Left renal pelvis (tissue), 4 donors: ENCODE measurements at places on chromosomes 11 and 22. TPM values are rescaled to one million over a fixed set of nuclear protein-coding genes. Genes with fewer than 3 reads are reported as not detected.
A peak's percentile ranks its signal among the peaks of the same experiment; 100 is the strongest.

The BARX2 gene
- 0.62 TPM for polyA plus RNA-seq

The TSGA10IP gene
- polyA plus RNA-seq, result not detected

The MFNG gene
- 9.8 TPM for polyA plus RNA-seq

The PRG3 gene
- 0.41 TPM for polyA plus RNA-seq

The SNX32 gene
- polyA plus RNA-seq, result 3.3 TPM

The OR4A16 gene
- not detected for polyA plus RNA-seq

The OR10D3 gene
- polyA plus RNA-seq, result not detected

DNA sequence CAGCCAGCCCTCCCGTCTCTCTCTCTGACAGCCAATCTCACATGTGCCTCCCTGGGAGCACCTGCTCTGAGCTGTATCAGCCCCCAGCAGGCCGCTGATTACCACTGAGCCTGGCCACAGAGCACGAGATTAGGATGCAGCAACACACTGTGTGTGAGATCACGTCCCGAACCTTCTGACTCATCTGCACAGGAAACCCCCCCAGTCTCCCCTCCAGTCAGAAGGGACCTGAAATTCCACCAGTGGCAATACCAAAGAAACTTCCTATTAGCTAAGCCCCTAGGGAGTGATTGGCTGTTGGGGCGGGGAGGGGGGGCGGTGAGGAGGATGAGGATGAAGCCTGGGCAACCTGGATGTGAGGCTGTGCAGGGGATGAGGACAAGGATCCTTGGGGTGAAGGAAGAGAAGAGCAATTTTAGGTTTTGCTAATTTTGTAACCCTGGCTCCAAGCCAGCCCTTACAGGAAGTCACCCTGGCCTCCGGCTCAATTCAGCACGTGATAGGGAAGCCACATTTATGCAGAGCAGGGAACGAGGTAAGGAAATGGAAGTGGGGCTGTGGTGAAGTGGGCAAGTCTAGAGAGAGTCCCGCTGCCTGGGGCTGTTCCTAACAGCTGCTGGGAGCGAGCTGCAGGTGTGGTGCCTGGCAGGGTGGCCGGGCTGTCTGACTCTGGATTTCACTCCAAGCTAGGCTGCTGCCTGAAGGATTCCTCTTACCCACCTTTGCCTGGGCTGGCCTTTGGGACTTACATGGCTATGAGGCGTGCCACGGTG is 1.9 kb downstream of the SLC43A3 start:
- peak; percentile 10 for DNase-seq

- DNase-seq, result no peak
Measured at GRCh38 chr11:113401718-113402117, 14.1 kb downstream of the ANKK1 start.

DNA sequence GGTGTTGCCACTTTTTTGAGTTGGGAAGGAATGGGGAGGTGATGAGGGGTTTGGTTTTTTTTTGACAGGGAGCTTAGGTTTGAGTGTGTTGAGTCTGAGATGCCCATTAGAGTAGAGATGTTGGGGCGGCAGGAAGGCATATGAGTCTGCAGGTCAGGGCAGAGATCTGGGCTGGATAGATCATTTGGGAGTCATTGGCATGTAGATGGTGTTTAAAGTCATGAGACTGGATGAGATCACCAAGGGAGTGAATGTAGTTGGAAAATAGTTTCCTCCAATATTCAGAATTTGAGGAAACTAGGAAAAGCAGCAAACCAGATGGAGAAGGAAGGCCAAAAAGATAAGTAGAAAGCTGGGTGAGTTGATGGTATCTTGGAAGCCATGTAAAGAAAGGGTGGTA is 2.1 kb upstream of the ANAPC15 start:
- DNase-seq, result no peak

- no peak for DNase-seq
Measured at GRCh38 chr11:81497202-81497804, 1236.4 kb downstream of the FAM181B start.

GRCh38 chr11:61452825-61453224 is 22.9 kb downstream of the SDHAF2 start:
- DNase-seq, result no peak

DNA sequence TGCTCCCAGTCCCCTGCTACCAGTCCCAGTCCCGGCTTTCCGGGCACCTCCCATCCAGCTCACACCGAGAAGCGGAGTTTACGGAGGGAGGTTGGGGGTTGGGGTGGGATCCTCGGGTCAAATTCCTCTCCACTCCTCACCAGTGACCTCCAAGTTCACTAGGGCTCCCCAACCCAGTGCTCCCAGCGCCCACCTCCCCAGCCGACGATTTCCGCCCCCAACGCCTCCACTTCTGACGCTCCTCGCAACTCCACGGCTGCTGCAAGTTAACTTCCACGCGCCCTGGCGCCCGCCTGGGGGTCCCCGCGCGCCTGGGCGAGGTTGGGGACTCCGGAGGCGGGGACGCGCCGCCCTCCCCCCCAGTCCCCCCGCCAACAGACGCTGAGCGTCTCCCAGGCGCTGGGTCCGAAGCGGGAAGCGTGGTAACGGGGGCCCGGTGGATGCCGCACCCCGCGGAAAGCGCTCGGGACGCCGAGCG is 526 bp downstream of the TPST2 start:
- no peak for DNase-seq

- no peak for DNase-seq
Measured at GRCh38 chr11:3341298-3341697, 37.6 kb downstream of the ZNF195 start.

GRCh38 chr11:108877178-108877577 is 212.3 kb downstream of the DDX10 start:
- no peak for DNase-seq

- no peak for DNase-seq
Measured at GRCh38 chr11:107678632-107678971, 33.3 kb downstream of the SLN start.

DNA sequence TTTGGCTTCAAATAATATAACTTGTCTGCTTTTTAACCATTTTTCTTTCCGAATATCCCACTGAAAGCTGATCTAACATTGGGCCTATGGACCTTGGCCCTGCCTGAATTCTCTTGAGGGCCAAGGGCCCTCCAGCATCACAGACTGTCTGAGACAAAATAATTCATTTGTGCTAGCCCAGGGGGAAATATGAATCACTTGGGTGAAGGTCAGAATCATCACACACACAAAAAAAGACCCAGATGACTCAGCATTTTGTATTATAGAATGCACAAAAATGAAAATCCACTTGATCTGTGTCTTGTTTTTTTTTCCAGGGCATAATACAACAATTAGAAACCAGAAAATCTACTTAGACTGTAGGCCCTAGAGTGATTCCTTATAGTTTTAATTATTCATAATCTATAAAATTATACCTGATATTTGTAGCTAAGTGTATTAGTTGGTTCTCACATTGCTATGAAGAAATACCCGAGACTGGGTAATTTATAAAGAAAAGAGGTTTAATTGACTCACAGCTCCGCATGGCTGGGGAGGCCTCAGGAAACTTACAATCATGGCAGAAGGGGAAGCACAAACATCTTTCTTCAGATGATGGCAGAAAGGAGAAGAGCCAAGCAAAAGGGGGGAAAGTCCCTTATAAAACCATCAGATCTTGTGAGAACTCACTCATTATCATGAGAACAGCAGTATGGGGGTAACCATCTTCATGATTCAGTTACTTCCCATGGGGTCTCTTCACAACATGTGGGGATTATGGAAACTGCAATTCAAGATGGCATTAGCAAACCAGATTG is 15.6 kb upstream of the RDX start:
- no peak for DNase-seq

DNA sequence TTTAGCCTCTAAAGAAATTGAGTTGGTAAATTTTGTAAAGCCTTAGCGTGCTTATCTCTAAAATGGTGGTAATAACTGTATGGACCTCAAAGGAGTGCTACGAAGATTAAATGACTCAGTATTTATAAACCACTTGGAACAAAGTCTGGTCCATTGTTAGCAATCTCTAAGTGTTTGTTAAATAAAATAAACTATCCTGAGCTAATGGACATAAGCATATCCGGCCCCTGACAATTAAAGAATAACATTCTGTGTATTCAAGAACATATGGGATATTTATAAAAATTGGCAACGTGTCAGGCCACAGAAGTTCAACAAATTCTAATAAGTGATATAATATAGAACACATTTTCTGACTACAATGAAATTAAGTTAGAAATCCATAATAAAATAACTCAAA is 71.0 kb downstream of the MYEOV start:
- DNase-seq, result no peak

DNA sequence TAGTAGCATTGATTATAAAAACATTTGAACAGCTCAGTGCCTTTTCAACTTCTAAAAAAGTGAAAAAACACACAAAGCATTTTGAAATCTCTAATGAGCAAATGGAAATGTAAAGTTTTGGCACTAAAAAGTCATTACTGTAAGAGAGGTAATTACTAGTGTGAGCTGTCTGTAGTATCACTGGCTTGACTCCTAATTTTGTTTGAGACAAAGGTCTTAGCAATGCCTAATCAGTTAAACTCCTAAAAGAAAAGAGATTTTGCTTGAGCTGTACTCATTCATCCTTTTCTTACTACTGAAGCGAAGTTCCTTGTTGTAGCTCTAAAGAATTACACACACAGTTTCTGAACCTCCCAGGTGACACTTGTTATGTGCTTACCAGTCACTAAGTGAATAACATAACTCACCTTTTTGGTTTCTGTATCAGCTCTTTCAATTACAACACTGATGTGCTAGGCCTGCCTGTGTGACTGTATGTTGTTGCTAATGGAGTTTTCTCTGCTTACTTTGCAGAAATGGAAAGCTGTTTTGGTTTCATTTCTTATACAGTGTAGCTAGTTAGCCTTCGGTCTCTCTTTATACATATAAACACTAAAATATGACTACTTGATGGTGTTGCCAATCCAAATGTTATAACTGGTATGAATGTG is 924.4 kb upstream of the TENM4 start:
- DNase-seq, result no peak

- DNase-seq, result no peak
Measured at GRCh38 chr11:116505298-116506262, 267.2 kb downstream of the BUD13 start.

DNA sequence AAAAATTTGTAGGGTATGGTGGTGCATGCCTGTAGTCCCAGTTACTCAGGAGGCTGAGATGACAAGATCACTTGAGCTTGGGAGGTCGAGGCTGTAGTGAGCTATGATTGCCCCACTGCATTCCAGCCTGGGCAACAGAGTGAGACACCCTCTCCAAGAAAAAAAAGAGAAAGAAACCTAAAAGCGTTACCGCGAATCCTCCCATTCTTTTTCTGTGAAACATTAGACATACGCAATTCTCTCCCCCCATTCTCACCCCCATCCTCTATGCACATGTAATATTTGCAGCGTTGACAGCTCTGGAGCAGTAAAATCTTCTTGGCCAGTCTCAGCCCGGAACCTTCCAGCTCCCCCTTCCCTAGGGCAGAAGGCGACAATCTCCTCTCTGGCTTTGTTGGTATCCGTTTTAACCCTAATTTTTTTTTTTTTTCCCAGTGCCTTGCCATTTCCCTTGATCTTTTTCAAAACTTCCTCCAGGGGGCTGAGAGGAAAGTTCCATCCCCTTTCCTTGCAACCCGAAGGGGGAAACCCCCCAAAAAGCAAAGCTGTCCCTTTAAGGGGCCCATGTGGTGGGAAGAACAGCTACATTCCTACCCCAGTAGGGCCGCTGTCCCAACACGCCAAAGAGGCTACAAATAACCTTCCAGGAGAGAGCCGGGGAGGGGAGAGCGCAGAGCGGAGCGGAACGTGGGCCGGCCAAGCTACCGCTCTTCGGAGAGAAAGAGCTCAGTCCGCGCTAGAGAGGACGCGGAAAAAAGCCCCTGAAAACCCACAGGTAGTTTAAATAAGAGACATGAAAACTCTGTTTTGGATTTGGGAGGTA is 1.9 kb downstream of the LRP4 start:
- DNase-seq, result no peak

DNA sequence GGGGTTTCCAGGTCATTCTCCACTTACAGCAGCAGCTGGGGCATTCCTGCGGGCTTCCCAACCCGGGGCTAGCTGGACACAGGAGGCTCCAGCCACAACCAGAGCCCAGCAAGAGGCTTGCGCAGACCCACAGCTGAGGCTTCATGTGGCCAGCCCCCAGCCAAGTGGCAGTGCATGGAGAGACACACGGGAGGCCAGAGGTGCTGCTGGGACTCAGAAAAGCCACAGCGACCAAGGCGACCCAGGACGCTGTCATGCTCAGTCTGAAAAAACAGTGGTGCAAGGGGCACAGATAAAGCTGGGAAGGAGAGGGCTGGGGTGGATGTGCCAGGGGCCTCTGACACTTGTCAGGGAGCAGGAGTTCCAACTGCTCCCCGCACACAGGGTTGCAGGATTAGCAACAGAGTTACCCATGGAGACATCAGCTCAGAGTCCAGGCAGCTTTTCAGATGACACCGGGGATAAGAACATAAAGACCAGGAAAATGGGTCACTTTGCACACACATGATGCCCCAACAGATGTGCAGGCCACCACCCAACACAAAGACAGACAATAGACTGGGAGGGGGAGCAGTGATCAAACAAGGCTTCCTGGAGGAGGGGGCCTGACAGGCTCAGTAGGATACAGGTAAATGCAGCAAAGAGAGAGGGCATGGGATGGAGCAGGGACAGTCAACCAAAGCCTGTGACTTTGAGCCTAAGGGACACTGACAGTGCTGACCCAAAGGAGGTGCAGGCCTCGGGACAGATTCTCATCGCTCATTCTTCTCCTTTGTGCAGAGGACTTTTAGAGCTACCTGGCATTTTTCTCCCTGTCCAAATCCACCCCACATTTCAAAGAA is 6.9 kb upstream of the NEAT1 start:
- no peak for DNase-seq

DNA sequence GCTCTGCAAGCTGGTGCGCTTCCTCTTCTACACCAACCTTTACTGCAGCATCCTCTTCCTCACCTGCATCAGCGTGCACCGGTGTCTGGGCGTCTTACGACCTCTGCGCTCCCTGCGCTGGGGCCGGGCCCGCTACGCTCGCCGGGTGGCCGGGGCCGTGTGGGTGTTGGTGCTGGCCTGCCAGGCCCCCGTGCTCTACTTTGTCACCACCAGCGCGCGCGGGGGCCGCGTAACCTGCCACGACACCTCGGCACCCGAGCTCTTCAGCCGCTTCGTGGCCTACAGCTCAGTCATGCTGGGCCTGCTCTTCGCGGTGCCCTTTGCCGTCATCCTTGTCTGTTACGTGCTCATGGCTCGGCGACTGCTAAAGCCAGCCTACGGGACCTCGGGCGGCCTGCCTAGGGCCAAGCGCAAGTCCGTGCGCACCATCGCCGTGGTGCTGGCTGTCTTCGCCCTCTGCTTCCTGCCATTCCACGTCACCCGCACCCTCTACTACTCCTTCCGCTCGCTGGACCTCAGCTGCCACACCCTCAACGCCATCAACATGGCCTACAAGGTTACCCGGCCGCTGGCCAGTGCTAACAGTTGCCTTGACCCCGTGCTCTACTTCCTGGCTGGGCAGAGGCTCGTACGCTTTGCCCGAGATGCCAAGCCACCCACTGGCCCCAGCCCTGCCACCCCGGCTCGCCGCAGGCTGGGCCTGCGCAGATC is 16.5 kb downstream of the P2RY2 start:
- no peak for DNase-seq

DNA sequence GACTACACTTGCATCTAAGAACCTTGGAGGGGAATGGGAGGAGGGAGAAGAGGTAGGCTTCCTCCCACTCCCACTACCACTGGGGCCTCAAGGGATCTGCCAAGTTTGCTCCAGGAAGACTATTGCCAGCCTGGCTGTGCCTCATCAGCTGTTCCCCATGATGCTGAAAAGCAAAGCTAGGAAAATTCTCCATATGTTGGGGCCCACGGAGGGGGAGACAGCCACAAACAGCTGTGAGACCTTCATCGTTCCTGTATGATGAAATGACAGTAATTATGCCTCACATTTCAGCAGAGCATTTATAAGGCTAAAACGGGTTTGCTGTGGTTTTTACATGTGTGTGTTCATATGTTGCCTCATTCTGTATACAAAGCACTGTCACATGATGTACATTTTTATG is 6.7 kb downstream of the DSCAML1 start:
- DNase-seq, result no peak
